ENCODE measurements at places on chromosomes 6 and 20. TPM values are rescaled to one million over a fixed set of nuclear protein-coding genes. Genes with fewer than 3 reads are reported as not detected.

- DNase-seq, result no peak
Observed at GRCh38 chr6:40509716-40510260, 77.4 kb downstream of the LRFN2 start.

Gene SOD2
- total RNA-seq, result 927 TPM

Gene NCOA5
- 17.4 TPM for total RNA-seq

DNA sequence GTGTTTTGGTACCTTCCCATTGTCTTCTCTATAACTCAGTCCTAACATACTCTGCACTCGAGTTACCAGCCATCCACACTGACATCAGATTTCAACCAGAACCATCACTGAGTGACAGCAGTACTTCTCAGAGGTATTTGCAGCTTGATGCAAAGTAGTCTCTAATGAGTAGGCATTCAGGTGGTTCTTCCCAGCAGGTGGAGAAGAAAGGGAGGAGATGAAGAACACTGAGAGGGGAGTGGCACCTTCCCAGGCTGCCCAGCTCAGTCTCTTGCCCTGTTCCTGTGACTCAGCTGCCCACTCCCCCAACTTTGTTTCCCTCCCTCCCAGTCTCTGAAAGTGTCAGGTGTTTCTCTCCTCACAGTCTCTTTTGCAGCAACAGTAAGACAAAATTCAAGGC, 38.7 kb upstream of the SMIM28 start:
- no peak for DNase-seq

DNA sequence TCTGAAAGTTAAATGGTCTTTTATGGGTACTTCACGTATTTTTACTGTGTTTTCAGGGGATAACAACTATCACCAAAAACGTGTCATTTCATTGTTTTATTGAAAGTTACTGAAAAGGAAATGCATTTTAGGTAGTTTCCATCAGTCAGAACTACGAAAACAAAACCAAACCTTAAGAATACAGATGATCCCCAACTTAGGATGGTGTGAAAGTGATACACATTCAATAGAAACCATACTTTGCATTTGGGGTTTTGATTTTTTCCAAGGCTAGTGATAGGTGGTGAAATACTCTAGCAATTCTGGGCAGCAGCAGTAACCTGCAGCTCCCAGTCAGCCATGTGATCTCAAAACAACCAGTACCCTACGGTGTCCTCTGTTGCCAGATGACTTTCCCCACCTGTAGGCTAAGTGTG, 25.9 kb upstream of the EFHC1 start:
- no peak for DNase-seq

DNA sequence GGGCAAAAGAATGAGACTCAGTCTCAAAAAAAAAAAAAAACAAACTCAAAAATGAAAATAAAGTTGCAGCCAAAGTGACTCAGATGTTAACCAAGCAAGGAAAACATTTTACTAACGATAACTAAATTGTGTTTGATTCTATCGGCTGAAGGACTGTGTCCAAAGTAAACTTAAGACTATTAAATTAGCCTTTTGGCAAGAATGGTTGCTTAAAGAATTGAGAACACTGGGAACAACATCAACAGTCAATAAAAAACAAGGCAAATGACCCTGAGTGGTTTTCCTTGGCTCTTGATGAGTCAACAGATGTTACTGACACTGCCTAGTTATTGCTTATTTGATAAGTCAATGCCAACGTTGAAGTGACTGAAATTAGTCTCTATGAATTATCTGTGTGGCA, 36.7 kb downstream of the POU3F2 start:
- DNase-seq, result no peak

Gene TSBP1
- total RNA-seq, result not detected

DNA sequence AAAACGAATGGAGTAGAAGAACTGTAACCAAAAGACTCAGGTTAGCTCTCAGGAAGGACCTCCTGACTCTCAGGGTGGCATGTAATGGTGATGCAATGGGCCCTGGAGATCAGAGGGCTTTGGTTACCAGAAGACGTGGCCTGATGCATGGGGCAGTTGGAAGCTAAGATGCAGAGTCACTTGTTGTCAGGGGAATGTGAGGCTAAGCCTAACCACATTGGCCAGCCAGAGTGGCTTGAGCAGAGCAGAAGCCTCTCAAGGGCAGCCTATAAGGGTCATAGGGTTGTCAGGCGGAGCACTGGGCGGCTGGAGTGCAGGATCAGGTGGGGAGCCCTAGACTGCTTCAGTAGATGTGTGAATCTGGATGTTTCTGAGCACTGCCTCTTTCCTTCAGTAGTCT, 5.9 kb downstream of the CNBD2 start:
- DNase-seq, result no peak

GRCh38 chr6:46838033-46838432, 44.8 kb downstream of the MEP1A start:
- DNase-seq, result no peak

- no peak for DNase-seq
Observed at GRCh38 chr6:140897349-140897748, 1235.4 kb upstream of the GJE1 start.

GRCh38 chr6:130693944-130694343, 133.3 kb upstream of the SMLR1 start:
- no peak for DNase-seq

DNA sequence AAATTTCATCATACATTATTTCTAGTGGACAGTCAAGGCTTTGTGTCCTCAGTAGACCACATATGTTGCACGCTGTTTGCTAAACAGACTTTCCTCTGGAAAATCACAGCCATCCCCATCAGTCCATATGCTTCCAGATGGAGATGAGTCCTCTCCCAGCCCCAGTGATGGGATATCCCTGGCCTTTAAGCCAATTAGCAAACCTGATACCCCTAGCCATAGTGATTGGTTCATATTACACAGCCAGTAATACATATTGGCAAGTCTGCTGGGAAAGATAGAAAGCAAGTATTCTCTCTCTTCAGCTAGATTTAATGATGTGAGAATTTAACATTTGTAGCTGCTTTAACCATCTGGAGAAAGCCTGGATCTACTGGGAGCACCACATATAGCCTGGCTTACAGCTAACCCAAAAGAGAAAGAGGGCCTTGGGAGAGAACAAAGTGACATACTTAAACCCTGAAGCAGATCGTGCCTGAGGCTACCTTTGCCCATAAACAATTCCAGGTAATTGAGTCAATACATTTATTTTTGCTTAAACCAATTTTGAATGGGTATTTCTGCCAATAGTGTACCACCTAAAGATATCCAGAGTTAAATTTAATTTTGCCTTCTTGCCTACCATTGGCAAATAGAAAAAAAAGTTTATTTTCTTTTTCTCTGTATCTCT, 103.5 kb upstream of the HIVEP1 start:
- DNase-seq, result no peak

Gene FAM83D
- 111 TPM for total RNA-seq

- no peak for DNase-seq
Observed at GRCh38 chr6:37801605-37801940, 18.0 kb upstream of the ZFAND3 start.

DNA sequence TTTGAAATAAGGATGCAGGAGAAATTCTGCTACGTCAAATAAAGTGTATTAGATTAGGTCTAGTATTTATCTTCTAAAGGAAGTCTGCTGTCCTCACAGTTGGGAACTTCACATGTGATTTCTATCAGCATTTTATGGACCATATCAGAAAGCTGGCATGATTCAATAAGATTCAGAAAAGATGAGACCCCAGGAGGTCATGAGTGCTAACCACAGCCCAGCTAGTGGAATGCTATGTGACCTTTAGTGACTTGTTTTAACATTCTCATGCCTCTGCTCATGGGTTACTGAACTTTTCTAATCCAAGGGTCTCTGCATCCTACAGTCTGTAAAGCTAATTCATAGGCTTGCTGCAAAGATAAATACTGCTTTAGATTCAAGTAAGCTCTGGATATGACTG, 150.1 kb downstream of the GMPR start:
- DNase-seq, result no peak

GRCh38 chr6:143842461-143842901, 657 bp upstream of the LTV1 start:
- no peak for DNase-seq

DNA sequence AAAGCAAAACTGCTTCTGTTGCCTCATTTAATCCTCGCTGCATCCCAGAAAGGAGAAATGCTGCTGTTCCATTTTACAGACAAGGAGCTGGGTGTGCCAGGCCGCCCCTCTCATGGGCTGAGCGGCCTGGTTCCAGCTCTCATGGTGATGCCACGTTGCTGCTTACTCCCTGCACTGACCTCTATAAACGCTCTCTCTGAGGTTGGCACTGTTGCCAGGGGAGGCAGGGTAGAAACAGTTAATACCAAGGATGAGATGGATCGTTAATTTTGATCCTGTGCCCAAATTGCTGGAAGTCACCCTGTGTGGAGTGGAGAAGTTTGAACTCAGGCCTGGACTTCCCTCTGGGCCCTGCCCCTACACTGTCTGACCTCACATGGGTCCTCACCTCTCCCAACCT, 25.6 kb downstream of the SIRPA start:
- no peak for DNase-seq

Gene ZBTB12
- total RNA-seq, result 2.5 TPM
